ENCODE measurements at places on chromosomes 11 and 22.

DNA sequence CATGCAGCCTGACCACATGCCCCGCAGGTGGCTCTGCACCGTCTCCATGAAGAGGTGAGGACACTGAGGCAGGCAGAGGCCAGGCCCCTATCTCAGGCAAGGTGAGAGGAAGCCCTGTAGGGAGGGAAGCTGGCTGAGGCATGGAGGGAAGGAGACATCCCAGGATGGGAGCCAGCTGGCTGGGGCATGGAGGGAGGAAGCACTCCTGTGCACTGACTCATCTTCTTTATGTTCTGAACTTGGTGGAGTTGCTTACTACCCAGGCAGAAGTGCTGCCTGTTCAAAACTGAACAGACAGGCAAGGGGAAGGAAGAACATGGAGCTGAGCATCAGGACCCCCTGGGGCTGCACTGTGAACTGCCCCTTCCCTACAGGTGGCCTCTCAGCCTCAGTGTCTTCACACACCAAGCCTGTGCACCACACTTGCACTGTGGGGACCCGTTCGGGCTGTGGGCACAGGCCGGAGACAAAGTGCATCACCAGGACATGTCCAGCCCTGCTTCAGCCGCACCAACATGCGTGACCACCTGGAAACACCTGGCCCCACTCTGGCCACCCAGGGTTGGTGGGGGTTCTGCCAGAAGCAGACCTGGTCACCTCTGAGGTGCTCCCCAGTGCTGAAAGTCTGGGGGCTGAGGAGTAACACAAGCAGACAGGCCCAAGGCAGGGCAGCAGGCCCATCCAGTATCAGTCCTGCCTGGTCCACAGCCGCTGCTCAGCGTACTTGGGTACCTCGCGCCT lies 55.5 kb downstream of the DGCR2 start:
- DNase-seq, result peak; percentile 72

- no peak for DNase-seq
These were observed 39.2 kb downstream of the HEPHL1 start for GRCh38 chr11:94060401-94060800.

- no peak for DNase-seq
These were observed 18.8 kb upstream of the PRSS23 start for GRCh38 chr11:86781546-86781945.

DNA sequence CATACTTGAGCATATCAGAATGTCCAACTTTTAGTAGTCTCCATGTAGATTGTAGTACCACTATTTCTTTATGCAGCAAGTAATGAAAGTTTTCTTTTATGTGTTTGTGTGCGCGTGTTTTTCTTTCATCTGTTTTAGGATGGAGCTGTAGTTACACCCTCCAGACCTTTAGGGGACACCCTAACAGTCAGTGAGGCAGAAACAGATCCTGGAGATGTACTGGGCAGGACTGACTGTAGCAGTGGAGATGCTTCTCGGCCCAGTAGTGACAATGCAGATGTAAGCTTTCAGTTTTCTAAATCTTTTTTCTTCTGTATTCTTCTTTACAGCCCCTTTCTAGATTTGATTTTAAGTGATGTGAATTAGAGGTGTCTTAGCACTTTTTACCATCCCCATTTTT lies 79.9 kb upstream of the GRIK4 start:
- DNase-seq, result peak; percentile 62

DNA sequence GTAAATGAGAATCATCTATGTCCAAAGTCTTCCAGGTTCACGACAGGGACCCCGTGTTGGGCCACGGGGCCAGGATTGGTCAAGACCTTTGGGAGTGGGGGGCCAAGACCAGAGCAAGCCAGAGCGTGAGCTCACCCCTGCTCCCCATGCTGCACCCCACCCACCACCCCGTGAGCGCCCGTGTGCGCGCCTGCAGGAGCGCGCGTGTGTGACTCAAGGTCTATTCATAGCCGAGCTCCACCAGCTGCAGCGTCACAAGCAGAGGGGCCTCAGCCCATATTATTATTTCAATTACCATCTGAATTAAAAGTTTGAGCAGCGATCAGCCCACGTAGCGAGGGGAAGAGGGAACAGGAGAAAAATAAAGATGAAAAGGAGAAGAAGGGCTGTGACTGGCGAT lies 5.2 kb downstream of the KCNJ4 start:
- no peak for DNase-seq
